ENCODE measurements at places on chromosomes 7 and 10.

GRCh38 chr7:41582116-41582515, 120.8 kb downstream of the INHBA start:
- no peak for DNase-seq

DNA sequence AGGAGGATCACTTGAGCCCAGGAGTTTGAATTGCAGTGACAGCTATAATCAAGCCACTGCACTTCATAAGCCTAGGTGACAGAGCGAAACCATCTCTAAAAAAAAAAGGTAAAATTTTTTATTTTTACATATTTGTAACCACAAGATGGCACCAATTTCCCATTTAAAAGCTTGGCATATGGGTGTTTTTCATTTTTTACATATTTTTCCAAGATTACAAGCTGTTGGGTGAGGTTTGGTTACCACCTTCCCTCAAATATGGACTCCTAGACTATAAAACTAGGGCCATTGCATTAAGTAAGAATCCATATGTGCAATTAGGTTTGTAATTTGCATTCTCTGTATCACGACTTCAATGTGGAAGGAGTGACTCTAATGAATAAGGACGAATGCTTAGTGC, 129.3 kb upstream of the ACBD5 start:
- no peak for DNase-seq

DNA sequence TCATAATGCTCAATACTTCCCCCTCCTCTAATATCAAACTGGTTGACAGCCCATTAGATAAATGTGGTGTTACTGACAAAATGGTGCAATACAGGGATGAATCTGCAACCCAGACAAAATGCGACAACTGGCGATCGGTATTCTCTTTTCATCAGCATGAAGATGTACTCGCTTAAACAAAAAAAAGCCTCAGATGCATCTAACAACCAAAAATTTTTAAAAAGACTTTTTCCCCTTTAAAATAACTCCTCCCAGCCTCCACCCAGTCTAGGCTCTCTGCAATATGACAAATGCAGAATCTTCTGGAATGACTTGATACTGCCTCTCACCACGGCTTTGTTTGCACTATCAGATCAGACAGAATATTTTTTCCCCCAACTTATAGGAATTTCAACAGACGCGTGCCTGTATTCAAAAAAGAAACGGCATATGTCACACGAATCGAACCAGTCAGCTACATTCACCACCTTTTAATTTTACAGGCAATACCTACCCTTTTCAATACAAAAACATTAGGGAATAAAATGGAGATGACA, 1.2 kb downstream of the YWHAG start:
- no peak for DNase-seq

DNA sequence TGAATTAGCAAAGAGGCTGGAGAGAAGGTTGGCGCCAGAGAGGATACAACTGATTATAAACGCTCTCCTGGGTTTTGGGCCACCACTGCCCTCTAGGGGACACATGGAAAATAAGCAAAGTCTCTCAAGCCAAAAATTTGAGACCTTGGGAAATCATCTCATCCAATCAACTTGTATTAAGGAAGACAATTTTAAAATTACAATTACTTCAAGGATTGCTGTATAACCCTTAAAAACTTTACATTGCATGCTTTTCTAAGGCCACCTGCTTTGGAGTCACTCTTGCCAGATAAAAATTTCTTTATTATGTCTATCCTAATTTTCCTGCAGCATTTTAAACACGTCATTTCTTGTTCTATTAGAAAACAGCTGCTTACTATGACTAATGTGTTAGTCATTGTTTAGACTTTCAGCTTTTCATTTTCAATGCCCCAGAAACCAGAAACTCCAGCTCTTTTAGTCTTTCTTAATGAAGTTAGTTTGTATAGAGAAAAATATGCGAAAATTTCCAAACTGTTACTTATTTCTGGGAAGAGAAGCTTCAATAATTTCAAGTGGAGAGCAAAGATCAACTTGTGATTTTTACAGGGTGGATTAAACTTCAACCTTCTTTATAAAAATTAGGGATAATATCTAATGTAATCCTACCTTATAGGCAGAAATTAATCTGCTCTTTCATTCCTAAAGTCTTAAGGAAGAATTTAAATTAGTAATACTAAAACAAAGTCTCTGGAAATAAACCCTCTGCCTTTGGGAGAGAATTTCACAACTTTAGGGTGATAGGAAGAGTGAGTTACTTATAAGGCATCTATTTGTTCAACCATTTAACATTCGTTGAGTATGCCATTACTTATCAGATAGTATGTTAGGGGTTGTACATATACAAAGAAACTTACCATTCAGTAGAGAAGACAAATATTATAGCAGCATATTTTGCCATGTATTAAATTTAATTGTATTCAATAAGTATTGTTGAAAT, 20.6 kb upstream of the RHOBTB1 start:
- no peak for DNase-seq

GRCh38 chr10:117134056-117134305, 4.1 kb downstream of the VAX1 start:
- no peak for DNase-seq

Measured in activated CD8-positive, alpha-beta memory T cell treated with anti-CD3 and anti-CD28 coated beads for 1 hour (primary cell).